CD4-positive, alpha-beta T cell (primary cell): ENCODE measurements at places on chromosomes 2 and 18. TPM values are rescaled to one million over a fixed set of nuclear protein-coding genes. Genes with fewer than 3 reads are reported as not detected.

The CNGA3 gene
- not detected for total RNA-seq

The LRRC30 gene
- total RNA-seq, result not detected

The TRPM8 gene
- not detected for total RNA-seq

The CNDP1 gene
- 0.39 TPM for total RNA-seq

The NDUFB3 gene
- total RNA-seq, result 13.6 TPM

The SNORC gene
- 1.2 TPM for total RNA-seq

The SLC40A1 gene
- 7.4 TPM for total RNA-seq

- no peak for DNase-seq
Observed at GRCh38 chr2:156021146-156022040, 311.1 kb downstream of the NR4A2 start.

DNA sequence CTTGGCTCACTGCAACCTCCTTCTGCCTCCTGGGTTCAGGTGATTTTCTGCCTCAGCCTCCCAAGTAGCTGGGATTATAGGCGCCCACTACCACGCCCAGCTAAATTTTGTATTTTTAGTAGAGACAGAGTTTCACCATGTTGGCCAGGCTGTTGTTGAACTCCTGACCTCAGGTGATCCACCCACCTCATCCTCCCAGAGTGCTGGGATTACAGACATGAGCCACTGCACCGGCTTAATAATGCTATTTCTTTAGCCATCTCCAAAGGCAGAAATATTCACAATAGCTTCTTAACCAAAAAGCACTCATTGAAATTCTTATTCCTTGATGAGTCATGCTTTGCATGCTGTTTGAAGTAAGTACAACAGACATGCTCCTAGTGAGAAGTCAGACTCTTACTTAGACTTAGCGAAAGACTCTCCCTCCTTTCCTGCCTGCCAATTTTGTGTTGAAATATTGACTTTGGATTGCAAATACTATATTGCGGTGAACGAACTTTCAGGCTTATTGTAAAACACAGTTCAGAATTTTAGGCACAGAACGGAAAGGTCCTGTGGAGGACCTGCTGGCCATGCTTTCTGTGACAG is 4.4 kb downstream of the ACTR3 start:
- DNase-seq, result no peak

DNA sequence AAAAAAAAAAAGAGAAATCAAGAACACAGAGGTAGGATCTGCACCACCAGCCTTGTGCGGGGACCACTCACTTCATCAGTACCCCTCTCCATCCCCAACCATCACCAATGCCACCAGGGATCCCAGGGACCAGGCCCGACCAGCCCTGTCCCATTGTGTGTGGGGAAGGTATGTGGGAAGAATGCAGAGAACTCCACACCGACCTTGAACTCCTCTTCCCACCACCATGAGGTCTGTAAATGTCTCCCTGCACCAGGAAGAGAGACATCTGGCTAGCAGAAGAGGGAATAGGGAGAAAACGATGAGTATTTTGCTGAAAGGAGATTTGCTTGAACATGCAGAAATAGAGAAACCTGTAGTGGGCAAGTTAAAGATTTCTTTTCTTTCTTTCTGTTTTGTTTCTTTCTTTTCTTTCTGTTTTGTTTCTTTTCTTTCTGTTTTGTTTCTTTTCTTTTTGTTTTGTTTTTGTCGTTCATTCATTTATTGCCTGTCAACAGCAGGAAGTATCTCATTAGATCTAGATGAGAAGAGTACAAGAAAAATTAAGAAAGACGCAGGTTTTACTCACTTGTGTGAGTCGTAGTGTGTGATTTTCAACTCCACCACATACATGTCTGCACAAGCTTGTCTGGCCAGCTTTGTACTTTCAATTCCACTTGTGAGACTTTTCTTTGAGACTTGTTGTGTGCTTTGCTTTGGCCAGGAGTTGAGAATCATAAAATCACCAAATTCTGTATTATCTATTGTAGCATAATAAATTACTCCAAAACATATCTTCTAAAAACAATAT is 179.8 kb upstream of the HAAO start:
- DNase-seq, result no peak

- no peak for DNase-seq
Observed at GRCh38 chr2:109257653-109258052, 128.6 kb downstream of the SH3RF3 start.

DNA sequence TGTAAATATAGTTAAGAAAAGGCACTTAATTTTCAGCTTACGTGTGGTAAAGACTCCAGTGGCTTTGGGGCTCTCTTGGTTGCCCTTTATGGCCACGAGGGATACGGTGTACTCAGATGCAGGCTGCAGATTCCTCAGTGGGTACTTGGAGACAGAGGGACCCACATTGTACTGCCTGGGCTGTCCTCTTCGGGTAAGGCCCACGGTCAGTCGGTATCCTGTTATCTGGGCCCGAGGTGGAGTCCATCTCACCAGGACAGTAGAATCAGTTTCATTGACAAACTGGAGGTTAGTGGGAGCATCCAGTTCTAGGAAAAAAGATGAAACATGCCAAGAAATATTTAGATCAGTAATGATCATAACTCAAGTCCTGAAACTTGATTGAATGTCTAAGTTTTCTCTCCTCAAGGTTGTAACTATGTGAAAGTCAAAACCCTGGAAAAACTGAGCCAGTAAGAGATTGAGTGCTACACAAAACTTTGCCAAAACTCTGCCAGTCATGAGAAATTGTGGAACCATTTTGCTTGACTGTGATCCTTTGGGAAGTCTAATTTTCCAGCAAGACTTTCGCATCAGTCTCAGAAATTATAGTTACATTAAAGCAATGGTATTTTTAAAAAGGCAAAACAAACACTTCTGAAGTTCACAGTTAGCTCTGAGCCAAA is 31.4 kb downstream of the FN1 start:
- no peak for DNase-seq

DNA sequence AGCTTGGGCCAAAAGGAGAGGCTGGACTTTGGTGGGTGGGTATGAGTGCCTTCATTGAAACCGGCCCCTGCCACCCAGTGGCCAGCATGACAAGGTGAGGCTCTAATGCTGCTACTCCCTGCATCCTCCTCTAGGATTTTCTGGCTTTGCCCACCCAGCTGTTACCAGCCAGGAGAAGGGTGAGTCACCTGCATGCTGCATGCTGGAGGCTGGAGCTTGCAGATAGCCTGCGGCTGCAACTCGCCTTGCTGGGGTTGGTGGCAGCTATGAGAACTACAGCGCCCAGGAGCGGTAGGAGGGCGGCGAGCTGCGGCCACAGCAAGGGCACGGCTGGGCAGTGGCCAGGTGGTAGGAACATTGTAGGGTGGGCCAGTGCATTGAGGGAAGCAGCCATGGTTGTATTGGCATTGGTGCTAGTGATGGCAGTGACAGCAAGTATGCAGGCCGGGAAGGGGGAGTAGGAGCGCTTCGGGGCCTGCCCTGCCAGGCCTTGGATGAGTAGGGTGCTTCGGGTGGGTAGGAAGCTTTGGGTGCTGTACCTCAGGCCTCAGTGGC is 75.4 kb upstream of the SLC35G4 start:
- DNase-seq, result no peak

DNA sequence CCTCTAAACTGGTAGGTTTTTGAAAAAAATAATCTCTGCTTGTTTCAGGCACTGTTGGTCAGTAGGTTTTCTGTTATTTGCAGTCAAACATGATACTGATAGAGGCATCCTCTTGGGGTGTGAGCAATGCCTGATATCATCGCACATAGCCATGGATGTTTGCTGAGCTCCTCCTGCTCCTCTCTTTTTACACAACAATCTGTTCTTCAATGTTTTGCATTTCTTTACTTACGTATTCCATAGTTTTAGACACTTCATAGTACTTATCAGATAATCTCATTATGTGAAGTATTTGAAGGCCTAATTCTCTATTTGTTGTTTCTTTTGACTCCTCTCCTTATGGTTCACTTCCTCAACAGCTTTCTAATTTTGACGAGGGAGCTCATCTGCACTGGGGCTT is 23.0 kb upstream of the HS6ST1 start:
- no peak for DNase-seq

- no peak for DNase-seq
Observed at GRCh38 chr2:102749938-102750337, 11.9 kb upstream of the TMEM182 start.

GRCh38 chr2:45469314-45470099 is 141.6 kb downstream of the SRBD1 start:
- no peak for DNase-seq

DNA sequence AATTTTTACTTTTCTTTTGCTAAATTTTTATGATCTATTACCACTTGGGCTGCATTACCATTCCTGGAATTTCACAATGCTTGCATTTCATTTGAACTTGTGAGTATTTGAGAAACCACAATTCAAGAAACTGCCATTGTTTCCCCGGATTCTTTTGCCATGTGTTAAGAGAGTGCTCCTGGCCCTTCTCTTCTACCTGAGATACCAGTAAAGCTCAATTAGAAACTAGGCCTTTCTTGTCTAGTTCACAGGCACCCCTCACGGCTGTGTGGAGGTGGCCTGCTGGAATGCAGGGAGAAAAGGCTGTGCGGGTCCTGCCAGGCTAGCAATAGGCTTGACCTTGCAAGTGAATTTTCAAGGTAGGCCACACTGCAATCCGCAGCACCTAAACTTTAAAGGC is 40.8 kb downstream of the ZEB2 start:
- no peak for DNase-seq

DNA sequence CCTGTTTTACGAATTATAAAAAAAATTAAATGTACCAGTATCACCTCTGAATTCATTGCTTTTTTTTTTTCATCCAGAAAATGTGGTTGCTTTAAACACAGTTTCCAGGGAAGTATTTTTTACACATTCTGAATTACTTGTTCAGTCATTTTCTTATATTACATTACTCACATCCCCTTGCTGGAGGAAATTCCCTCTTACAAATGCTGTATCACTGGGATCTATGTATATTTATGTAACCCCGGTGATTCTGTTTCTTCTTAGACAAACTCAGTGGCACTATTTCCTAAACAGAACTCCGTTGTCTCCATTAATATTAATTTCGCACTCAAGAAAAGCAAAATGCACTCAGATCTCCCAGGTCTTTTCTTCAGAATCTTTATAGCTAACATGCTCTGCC is 1078.5 kb upstream of the ZEB2 start:
- no peak for DNase-seq

- no peak for DNase-seq
Observed at GRCh38 chr2:223779877-223780276, 57.5 kb downstream of the AP1S3 start.

GRCh38 chr2:204483608-204484081 is 61.6 kb upstream of the PARD3B start:
- DNase-seq, result no peak

DNA sequence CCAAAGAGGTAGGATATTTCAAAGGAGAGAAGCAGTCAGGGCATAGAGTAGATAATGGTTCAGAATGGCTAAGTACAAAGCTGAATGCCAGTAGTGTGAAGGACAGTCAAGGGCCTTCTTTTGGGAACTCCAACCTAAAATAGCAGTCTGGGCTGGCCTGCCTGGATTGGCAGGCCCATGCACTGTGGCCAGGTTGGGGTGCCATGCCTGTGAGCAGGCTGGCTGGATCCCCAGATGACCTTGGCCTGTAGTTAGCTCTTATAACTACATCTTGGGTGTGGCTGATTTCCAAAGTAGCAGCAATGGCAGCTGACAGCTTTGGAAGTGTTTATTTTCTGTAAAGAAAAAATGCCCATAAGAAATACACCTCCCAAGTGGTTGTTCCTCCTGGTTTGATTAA is 51.5 kb upstream of the ITGB6 start:
- no peak for DNase-seq

DNA sequence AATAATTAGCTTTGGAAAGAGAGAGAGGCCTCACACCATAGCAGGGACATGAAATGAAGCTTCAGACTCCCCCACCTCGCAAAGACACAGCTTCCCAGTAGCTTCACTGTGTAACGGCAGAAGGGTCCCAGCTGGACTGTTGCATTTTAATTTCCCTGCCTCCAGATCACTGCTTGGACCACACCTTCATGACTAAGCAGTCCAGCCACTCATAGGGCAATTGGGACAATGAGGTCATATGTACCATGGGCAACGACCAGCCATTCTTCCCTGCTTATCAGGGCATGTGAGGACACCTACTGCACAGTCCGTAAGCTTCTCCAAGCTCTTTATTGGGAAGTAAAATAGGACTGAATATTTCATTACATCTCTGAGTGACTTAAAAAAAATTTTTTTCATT is 183.0 kb downstream of the MREG start:
- DNase-seq, result no peak

GRCh38 chr2:29749843-29750242 is 171.5 kb downstream of the ALK start:
- DNase-seq, result no peak

DNA sequence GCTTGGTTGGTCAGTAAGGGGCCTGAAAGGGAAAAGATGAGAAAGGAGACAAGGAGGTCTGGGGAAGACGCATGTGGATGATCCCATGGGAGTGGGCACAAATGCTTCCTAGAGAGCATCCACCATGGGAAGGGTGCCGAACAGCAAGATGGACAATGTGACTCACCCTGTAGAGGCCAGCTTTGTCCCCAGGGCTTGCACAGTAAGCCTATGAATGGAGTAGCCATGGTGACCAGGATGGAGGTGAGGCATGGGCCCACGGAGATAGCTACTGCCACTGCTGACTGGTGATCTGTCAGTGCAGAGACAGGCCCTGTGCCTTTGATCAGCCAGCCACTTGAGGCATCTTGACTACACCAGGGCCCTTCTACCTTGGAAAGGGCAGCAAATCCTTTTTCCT is 172.6 kb downstream of the HAUS1 start:
- no peak for DNase-seq

GRCh38 chr2:16123421-16123820 is 183.1 kb downstream of the MYCN start:
- DNase-seq, result no peak

DNA sequence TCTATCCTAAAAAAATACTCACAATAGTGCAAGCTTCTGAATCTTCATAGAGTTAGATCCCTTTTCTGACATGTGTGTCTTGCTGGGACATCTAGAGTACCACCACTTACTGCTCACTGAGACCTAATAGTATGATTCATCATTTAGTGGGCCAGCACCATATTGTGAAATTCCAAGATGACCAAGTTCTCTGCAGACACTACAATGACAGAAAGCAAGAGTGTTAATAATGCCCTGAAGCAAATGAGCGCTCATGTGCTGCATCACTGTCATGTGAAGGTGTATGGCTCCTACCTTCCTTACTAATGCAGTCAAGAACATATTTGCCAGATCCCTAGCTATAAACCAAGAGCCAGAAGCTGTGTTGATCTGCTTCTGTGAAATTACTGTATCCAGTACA is 606.2 kb upstream of the NXPH2 start:
- DNase-seq, result no peak

DNA sequence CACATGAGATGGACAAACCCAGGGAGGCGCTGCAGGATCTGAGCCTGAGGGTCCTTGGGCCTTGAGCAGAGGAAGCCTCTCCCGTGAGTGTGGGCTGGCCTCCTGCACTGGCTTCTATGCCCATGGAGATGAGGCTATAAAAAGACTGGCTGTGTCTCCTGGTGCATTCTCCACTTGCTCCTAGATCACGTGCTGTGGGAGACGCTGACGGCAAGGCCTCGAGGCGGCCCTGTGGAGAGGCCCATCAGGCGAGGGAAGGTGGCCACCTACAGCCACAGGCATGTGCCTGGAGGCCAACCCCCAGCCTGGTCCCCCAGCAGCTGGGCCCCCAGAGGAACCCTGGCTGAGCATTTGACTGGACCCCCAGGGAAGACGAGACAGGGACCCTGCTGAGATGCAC is 198.9 kb downstream of the TWIST2 start:
- no peak for DNase-seq

- DNase-seq, result no peak
Observed at GRCh38 chr2:128639120-128639477, 320.4 kb upstream of the HS6ST1 start.

GRCh38 chr2:26429779-26430578 is 28.3 kb downstream of the DRC1 start:
- DNase-seq, result no peak
